Stimulated activated CD8-positive, alpha-beta memory T cell treated with anti-CD3 and anti-CD28 coated beads, Interleukin-15, amount 100 ng/mL, for 4 hours (primary cell): ENCODE measurements at places on chromosomes 4 and X.

GRCh38 chrX:19593690-19594089 is 78.4 kb upstream of the MAP3K15 start:
- no peak for DNase-seq

GRCh38 chrX:48045410-48046311 is 25.8 kb downstream of the ZNF630 start:
- no peak for DNase-seq

- DNase-seq, result no peak
Observed at GRCh38 chrX:65667157-65667502, 324 bp upstream of the MSN start.

GRCh38 chr4:84401701-84402306 is 97.3 kb downstream of the NKX6-1 start:
- no peak for DNase-seq
